ENCODE measurements at places on chromosomes 7 and 10.

- DNase-seq = no peak
Observed at GRCh38 chr7:127733986-127734385, 82.0 kb downstream of the SND1 start.

DNA sequence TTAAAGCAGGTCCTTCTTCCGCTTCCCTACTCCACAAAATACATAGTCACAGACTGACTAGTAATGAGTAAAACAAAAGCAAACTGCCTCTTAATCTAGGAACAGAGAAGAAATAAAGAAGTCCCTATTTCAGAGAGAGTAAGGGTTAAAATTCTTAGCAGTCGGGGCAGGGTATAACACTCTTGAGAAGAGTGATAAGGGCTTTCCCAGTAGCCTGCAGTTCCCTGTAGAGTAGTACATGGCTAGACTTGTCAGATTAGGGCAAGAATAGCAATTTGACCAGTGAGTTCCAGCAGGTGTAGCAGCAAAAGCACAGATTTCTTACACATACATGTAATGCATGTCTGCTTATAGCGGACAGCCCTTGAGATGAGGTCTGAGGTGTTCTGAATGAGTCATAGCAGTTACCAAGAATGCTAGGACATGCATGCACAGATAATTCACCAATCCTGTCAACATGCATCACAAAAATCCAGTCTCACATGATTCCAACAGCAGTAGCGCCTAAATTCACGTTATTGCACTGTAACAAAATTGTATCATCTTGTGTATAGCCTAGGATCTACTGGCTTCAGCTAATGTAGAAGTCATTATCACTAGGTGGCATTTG lies 40.7 kb downstream of the BTRC start:
- no peak for DNase-seq

DNA sequence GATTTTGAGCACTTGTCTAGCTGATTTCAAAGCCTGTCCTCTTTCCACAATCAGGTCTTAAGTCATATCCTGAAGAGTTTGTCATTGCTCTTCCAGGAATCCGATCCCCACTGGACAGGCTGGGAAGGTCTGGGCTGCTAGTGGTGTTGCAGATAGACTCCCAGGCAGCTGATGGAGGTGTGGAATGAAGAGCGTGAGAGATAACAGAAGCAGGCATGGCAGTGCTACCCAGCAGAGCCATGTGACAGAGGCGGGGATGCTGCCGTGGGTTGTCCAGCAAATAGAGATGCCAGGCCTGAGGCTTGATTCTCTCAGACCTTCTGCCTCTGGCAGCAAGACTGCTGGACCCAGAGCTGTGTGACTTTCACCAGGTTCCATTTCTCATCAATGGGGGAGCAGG lies 116.5 kb upstream of the EEPD1 start:
- DNase-seq = no peak

GRCh38 chr7:134476044-134476443 lies 17.1 kb upstream of the AKR1B1 start:
- no peak for DNase-seq

DNA sequence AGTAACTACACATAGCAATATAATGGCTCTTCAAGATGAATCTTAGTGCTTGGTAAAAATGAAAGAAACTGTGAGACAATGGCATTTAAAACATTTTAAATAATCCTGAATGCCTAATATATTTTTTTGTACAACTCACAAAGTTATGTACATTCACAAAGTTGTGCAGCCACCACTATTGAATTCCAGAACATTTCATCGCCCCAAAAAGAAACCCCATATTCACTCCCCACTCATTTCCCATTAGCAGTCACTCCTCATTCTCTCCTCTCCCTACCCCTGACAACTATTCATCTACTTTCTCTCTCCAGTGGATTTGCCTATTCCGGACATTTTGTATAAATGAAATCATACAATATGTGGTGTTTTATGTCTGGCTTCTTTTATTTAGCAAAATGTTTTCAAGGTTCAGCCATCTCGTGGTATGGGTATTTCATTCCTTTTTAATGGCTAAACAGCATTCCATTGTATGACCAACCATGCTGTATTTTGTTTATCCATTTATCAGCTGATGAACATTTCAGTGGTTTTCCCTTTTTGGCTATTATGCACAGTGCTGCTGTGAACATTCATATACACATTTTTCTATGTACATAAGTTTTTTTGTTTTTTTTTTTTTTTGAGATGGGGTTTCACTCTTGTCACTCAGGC lies 34.7 kb downstream of the ENTPD7 start:
- DNase-seq = no peak

GRCh38 chr7:16708980-16709379 lies 44.6 kb upstream of the TSPAN13 start:
- no peak for DNase-seq

DNA sequence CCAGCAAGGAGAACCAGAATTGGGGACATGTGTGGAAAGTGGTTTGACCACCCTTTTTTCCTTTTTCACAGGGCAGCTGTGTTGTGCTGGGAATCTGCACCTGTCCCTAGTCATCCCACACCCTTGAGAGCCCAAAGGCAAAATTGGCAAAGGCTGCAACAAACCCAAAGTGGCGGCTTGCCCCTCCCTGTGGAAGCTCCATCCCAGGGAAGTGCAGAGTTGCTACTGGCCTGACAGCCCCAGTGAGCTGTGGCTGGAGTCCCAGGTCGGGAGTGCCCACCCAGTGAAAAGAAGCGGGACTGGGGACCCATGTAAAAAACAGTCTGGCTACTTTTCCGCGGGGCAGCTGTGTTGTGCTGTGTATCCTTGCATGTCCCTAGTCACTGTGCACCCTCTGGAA lies 109.1 kb upstream of the GRM3 start:
- DNase-seq = no peak

- no peak for DNase-seq
Observed at GRCh38 chr7:39754326-39755120, 131.2 kb downstream of the RALA start.

DNA sequence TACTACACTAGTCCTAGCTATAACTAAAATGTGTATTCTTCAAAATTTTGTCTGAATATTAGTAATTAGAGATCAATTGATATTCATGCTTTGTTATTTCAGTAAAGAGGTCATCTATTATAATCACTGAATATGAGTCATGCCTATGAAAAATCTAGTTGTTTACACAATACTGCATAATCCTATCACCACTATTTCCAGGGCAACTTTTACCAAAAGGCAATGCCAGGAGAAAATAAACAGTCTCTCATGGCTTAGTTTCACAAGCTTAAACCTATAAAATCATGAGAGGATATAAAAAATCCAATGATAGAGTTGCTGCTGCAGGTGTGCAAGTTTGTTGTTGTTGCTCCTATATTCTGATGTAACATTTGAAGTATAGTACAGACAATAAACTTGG lies 149.9 kb upstream of the COL1A2 start:
- DNase-seq = no peak

DNA sequence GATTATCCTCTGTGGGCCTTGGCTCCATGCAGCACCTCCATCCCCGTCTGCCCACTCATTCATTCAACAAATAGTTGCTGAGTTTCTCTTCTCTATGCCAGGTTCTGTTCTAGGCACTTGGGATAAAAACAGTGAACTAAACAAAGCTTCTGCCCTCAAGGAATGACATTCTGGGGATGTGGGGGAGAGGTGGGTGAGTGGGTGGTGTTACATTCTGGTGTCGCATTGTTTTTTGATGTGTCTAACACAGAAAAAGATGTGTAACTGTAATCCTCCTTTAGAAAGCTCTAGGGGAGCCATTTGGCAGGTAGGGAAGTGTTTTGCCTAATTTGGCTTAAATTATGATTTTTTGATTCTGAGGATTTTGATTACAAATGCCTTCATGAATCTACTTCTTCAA lies 21.4 kb downstream of the AUTS2 start:
- no peak for DNase-seq

DNA sequence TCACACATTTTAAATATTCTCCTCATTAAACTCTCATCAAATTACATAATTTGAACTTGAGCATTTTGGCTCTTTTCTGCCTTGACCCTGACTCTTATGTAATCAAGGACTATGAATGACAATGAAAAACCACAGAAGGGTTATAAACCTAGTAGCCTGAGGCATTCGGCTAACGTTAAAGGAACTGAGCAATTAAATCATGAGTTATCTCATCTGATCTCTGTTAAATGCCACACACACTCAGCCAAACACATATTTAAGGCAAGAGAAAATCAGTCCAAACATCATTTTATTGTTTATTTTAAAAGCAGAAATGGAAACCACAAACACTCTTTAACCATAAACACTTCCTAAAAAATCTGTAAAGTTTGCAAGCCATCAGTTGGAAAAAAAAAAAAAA lies 204.3 kb downstream of the DGKI start:
- DNase-seq = no peak

GRCh38 chr7:135884495-135885232 lies 92.5 kb downstream of the MTPN start:
- no peak for DNase-seq

- no peak for DNase-seq
Observed at GRCh38 chr7:32677593-32677992, 182.3 kb downstream of the AVL9 start.

- no peak for DNase-seq
Observed at GRCh38 chr7:35701287-35701900, 6.5 kb upstream of the HERPUD2 start.

GRCh38 chr10:17643339-17643754 lies 604 bp upstream of the STAM start:
- peak; percentile 47 for DNase-seq

DNA sequence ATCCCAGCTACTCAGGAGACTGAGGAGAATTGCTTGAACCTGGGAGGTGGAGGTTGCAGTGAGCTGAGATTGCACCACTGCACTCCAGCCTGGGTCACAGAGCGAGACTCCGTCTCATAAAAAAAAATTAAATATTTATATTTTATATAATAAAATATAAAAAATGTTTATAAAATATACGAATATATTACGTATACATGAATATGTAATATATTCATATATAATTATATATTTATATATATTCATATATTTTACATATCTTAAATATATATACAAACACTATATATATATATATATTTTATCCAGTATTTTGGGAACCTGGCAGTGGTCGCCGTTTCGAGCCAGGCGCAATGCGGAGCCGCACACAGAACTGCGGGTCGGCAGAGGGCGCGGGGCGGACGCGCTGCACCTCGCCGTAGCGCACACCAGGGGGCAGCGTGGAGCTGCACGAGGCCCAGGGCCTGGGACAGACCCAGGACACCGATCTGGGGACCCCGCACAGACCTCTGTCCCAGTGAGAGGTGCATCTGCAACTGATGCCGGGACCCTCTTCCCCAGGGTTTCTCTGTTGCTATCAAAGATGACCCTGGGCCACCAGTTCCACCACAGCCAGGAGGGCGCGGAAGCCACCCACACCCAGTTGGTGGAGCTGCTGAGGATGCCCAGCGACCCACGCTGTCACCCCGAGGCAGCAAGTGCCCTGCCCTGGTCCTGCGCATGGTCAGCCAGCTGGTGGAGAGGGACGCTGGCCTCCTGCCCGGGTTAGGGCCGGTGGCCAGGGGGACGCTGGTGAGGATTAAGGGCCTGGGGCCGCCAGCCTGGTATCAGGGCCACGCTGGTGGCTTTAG lies 22.7 kb downstream of the AP5Z1 start:
- no peak for DNase-seq

DNA sequence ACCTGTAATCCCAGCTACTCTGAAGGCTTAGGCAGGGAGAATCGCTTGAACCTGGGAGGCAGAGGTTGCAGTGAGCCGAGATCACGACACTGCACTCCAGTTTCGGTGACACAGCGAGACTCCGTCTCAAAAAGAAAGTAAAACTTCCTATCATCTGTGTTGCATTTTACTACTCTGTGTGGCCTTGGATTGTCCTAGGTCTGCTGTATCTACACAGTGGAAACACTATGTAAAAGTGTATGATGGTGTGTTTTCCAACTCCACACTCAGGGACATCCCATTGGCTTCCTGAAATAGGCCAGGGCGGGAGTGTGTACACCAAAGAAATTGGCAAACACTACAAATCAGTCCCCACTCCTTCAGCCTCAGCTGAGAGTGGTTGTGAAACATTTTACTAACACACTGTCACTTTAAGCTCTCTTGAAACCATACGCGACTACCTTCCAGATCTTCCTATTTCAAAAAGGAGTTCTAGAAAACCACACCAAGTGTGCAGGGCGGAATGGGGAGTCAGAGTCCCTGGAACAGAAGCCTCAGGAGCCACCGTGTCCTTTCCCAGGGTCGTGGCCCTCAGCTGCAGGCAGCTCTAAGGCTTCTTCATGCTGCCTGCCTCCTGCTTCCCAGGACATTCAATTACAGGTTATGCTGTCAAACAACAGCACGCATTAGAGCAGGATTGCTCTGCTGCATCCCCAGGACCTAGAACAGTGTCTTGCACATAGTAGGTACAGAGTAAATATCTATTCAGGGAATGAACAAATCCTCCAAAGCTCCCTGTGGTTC lies 275.4 kb downstream of the PARD3 start:
- DNase-seq = no peak

DNA sequence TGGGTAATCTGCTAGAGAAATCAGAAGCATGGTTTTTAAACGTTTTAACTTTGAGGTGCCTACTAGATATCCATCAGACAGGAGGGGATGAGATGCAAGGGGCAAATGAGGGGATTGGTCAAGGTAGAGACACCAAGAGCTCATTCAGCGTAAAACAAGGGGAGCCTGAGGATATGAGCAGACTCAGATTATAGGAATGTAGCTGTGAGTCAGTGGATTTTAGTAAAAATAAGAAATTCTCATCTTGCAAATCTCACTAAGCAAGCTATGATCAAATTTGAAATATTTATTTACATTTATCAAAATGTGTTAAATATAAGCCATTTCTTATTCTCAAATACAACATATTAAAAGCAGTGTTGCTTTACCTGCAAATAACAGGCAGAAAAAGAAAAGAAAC lies 21.4 kb upstream of the TFEC start:
- no peak for DNase-seq

DNA sequence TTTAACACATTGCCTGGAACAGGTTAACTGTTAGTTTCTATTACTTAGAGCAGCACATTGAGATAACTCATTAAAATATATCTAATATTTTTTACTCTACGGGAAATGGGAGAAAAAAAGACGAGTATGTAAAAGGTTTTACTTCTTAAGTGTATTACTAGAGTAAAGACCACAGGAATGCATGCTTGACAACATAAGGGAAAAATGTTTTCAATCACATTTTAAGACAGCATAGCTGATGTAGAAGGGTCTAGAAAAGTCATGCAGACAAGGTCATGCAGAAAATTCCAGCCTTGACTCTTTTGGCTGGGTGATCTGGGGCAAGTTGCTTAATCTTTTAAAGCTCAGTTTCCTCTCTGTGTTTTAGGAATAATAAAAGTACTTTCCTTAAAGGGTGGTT lies 806.2 kb downstream of the CNTNAP2 start:
- DNase-seq = no peak

GRCh38 chr10:116587878-116588591 lies 2.7 kb upstream of the PNLIPRP1 start:
- no peak for DNase-seq

- no peak for DNase-seq
Observed at GRCh38 chr7:132618956-132619305, 42.7 kb upstream of the PLXNA4 start.
